ENCODE measurements at places on chromosomes 12 and 14.

GRCh38 chr12:30023186-30023585, 239.4 kb upstream of the TMTC1 start:
- no peak for DNase-seq

DNA sequence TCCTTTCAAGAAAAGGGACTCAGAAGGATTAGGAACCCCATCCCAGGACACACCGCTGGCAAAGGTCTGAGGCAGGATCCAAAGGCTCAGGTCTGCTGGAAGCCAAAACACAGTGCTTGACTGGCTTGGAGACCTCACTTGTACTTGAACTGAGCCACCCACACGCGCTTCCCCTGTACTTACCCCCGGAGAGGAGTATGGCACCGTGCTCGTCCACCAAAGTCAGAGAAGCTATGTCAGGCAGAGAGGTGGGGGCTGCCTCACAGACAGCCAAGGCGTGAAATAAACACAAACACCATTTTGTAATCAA, 11.1 kb upstream of the SELPLG start:
- DNase-seq, result no peak

DNA sequence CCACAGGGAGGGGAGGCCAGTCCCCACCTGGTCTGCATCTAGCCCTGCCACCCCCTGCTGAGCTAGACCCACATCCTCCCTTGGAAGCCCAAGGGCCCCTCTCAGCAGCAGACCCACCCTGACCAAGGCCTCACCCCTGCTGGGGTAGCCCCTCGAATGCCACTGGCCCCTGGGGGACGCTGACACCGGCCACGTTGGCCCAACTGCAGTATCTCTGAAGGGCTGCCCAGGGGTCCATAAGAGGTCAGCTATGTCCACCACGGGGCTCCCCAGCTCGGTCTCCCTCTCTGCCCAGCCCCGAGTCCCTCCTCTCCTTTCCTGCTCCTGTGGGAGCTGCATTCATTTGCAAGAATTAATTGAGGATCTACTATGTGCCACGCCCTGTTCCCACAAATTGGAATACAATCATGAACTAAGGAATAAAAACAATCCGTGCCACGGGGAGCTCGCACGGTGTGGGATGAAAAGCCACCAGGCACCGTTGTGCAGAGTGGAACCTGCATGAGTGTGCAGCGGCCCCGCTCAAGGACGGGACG, 71.4 kb downstream of the GALNT9 start:
- DNase-seq, result no peak

DNA sequence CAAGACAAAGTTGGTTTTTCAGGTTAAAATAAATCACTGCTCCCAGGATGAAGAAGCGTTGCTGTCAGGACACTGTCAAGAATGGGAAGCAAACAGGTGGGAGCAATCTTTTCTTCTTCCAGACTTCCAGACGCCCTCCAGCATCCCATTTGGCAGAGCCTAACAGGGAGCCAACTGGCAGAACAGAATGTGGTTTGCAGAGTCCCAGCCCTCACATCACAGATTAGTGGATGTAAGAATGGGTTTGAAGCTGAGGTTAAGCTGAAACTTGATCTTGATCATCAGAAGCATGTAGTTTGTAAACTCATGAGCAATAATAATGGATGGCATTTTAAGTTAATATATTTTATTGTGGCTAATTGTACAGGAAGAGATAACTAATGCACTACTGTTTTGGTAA, 636.4 kb downstream of the SLC6A15 start:
- peak; percentile 55 for DNase-seq

DNA sequence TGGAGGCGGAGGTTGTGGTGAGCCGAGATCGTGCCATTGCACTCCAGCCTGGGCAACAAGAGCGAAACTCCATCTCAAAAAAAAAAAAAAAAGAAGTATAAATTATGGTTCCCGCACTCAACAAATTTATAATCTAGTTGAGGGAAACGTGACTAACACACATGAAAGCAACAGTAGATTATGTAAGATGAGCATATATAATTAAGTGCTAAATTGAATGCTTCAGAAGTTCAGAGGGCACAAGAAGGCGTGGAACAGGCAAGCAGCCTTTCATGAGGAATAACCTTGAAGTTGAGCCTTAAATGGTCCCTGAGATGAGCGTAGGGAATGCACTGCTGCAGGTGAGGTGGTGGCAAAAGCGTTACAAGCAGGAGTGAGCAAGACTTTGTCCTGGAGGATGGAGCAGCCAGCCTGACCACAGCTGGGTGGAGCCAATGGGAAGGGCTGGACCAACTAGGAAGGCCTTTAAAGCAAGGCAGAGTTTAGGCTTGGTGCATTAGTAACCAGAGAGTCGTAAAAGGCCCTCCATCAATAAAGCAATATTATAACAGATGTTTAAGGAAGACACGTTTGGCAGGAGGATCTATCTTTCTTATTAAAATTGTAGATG, 30.6 kb upstream of the TUBA1A start:
- DNase-seq, result no peak

- DNase-seq, result no peak
Measured at GRCh38 chr12:50845021-50845647, 2.4 kb downstream of the TMPRSS12 start.

DNA sequence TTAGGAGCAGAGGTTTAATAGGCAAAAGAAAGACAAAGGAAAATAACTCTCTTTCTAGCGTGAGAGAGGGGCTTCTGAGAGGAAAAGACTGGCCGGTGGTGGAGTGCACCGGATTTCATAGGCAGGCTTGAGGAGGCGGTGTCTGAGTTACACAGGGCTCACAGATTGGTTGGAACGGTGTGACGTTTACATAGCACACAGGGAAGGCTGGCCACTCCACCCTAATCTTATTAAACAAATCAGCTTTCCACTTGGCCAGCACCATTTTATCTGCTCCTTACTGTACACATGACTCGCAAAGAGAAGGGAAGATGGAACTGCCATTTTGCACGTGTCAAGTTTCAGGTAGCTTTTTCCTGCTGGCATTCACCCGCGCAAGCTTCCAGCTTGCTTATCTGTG, 587.7 kb downstream of the RPL10L start:
- peak; percentile 6 for DNase-seq

DNA sequence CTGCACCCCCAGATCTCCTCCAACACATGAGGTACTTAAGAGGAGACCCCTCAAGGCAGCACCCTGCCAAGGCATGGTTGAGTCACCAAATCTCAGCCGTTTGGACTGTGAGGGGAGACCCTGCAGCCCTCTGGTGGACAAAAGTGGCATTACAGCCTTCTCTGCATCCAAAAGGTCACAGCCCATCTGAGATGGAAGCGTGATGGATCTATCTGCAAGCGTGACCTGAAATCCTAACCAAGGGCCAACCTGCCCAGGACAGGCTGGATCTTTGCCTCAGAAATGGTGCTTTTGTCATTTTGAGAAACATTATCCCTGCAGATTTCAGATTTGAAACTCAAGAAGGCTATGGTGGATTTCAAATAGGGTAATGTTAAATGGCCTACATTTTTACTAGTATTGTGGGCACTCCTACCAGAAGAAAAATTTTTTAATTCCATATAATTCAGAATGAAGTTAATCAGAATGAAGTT, 23.7 kb upstream of the DHRS4 start:
- peak; percentile 84 for DNase-seq

- no peak for DNase-seq
Measured at GRCh38 chr14:93308686-93309345, 24.0 kb downstream of the BTBD7 start.

GRCh38 chr12:121738340-121738858, 25.8 kb downstream of the TMEM120B start:
- no peak for DNase-seq

GRCh38 chr12:45214749-45215418, 1.0 kb upstream of the ANO6 start:
- no peak for DNase-seq

- DNase-seq, result no peak
Measured at GRCh38 chr14:20456971-20457370, 1.9 kb downstream of the APEX1 start.

GRCh38 chr14:71004481-71004880, 97.2 kb downstream of the PCNX1 start:
- no peak for DNase-seq

DNA sequence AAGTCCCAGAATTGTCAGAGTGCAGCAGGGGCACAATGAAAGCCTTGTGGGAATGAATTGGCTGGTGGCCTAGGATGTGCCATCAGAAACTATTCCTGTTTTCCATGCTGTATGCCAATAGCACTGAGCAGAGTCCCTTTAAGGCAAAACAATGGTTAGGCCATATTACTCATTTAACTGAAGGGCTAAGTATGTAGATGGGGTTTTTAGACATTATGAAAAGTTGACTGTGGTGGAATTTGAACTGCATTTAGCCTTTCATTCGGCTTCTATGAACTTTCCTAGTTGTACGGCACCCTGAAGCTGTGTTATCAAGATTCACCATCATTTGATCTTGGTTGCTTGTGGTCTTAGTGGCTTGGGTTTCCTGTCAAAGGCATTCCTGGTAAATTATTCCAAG, 24.8 kb downstream of the IL26 start:
- DNase-seq, result no peak

GRCh38 chr12:19757317-19757877, 318.1 kb downstream of the AEBP2 start:
- DNase-seq, result peak; percentile 45
